CD4-positive, alpha-beta T cell treated with Interleukin-1 beta for 1 hour (primary cell): ENCODE measurements at places on chromosomes 3 and 15.

GRCh38 chr3:52132041-52132440 lies 22.2 kb downstream of the POC1A start:
- no peak for DNase-seq

- no peak for DNase-seq
These were observed 260.1 kb upstream of the PLSCR5 start for GRCh38 chr3:146865175-146865755.

DNA sequence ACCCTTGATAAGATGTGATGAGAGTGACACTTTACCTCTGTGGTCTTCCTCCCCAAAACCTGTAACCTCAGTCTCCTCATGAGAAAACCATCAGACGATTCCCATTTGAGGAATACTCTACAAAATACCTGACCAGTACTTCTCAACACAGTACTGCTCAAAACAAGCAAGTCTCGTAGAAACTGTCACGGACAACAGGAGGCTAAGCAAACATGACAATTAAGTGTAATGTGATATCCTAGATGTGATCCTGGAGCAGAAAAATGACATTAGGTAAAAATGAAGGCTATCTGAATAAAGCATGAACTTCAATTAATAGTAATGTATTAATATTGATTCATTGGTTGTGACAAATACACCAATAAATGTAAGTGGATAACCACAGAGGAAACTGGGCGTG lies 113.6 kb downstream of the CACNA2D3 start:
- no peak for DNase-seq

DNA sequence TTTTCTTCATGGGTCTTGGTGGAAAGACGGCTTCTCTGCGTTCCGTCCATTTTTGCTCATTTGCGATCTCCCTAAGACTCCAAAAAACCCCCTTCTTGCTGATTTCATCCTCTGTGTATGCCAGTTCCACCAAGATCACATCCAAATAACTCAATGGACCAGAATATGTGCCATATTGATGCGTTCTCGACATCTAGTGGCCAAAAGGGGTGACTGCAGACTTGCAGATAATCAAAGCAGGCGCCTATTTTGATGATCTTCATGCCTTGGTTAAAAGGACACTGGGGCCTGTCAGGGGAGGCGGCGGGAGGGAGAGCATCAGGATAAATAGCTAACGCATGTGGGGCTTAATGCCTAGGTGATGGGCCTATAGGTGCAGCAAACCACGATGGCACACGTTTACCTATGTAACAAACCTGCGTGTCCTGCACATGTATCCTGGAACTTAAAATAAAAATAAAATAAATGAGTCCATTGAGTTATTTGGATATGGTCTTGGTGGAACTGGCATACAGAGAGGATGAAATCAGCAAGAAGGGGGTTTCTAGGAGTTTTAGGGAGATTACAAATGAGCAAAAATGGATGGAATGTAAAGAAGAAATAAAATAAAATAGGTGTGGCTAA lies 104.2 kb upstream of the RAD18 start:
- DNase-seq, result peak; percentile 9

DNA sequence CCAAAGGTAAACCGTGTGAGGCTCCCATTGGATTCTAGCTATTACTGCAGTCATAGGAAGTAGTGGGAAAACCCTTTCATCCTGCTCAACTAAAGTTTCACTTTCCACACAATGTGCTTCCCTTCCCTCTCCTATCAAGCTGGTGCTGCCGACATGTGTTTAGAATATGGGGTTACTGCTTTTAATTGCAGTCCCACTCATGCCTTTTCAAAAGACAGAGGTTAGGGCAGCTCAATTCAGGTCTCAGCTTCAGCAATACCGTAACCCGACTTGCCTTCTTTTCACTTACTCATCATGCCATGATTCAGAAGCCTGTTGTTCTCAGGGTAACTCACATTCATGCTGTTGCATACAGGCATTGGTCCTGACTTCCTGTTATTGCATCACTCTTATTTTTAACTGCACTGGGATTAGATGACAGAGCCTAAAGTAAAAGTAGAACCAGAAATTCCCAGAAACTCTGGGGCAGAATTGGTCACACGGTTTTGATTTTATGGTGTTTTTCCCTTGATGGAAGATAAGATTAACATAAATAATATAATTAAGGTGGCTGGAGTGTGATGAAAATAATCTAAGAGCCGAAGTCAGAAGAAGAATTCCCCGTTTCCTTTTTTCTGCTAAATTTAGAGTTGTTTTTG lies 45.7 kb downstream of the C2CD4B start:
- DNase-seq, result peak; percentile 22

- no peak for DNase-seq
These were observed 134.9 kb upstream of the IQSEC1 start for GRCh38 chr3:13207975-13208705.

DNA sequence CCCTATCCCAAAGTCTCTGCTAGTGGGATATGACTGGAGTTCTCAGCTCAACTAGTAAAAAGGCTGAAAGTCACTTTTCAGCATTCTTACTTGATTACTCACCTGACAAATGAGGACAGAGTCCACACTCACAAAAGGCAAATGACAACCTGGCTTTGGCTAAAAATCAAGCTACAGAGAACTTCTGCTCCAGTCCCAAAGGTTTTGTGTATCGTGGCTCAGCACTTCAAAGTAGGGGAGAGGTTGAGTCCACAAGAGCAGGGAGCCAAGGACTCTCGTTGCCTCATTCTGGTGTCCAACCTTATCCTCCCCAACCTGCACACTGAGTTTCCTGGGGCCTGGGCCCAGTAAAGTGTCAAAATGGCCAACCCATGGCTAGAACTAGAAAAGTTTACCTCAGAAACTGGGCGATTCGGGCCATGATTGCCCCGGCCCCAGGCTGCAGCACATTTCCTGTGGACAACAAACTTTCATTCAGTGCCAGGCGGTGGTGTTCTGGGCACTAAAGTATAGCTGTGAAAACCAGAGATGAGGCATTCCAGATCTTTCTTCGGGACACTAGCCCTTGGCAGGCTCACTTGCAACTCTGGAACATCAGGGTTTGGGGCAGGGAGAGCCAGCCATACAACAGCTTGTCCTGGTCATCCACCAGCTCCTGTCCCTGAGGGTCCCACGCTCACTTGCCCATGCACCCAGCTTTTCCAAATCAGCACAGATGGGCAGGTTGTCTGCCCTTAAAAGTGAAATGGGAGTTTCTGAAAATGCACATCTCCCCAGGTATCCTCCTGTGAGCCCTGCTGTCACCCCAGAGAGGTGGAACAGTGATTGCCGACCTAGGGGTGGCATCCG lies 3.1 kb downstream of the ACAA1 start:
- no peak for DNase-seq

GRCh38 chr3:181568248-181568647 lies 143.5 kb upstream of the SOX2 start:
- no peak for DNase-seq

GRCh38 chr3:44833394-44833793 lies 28.3 kb upstream of the TMEM42 start:
- DNase-seq, result no peak

GRCh38 chr3:112829046-112829445 lies 17.6 kb downstream of the CD200R1L start:
- DNase-seq, result no peak

GRCh38 chr15:63365273-63365680 lies 16.4 kb downstream of the CA12 start:
- DNase-seq, result no peak

GRCh38 chr3:11288021-11288491 lies 15.9 kb downstream of the ATG7 start:
- no peak for DNase-seq

- DNase-seq, result no peak
These were observed 402.1 kb downstream of the PDCD6IP start for GRCh38 chr3:34200576-34200975.

DNA sequence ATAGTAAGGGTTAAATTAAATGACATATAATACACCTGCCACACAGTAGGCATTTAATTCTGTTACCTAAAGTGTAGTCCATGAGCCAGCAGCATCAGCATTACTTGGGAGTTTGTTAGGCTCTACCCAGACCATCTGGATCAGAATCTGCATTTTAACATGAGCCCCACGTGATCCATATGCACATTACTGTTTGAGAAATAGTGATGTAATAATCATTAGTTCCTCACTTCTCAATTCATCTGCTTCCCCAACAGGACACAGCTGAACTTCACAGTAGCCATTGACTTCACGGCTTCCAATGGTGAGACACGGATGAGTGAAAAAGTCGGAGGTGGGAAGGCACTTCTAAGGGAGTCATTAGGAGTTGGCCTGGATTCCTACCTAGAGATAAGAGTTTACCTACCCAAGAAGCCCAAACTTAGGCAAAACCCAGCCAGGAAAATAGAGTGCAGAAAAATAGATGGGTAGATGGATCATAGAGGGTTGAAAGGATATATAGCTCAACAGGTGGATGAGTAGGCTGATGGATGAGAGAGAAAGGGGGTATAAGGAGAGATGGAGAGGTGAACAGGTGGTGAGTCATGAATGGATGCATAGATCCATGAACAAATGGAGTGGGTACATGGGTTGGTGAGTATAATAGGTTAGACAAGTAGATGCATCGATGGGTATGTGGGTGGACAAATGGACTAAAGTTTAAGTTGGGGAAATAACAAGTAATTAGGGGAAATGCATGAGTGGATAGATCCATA lies 13.3 kb downstream of the CPNE9 start:
- DNase-seq, result no peak

GRCh38 chr3:178950676-178951075 lies 120.9 kb downstream of the ZMAT3 start:
- no peak for DNase-seq

GRCh38 chr3:59502806-59503205 lies 453.0 kb upstream of the CFAP20DC start:
- DNase-seq, result no peak

DNA sequence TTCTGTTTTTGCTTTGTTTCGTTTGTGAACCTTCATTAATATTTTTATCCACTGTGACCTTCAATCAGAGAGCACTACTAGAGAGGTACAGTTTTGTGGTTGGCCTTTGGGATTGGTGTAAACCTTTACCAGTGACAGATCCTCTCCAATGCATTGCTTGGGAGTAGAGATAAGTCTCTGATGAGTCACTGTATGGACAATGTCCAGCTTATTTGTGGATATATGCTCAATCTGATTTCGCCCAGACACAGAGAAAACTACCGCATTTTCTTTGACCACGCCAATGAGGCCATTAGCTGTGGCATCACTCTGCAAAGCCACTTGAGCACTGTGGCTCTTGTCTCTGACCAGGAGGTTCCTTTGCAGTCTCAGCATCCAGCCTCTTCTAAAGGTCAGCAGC lies 964.7 kb downstream of the TUSC7 start:
- DNase-seq, result no peak

GRCh38 chr3:5022966-5023776 lies 43.9 kb downstream of the BHLHE40 start:
- no peak for DNase-seq

DNA sequence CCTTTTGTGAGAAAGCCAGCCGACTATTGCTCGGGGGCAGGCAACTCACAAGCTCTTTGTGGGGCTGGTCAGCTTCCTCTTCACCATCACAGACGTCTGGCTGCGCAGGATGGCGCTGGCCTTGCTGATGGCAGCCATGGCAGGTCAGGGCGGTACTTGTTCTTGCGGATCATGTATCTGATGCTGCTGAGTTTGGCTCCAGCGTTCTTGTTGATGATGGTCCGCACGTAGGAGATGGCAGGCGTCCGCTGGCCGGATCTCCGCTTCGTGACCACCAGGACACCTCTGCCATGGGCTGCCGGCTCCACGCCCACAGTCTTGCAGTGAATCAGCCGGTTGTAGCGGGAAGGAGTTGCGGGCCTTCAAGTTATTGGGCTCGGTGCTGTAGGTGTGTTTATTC lies 67.9 kb upstream of the SLC7A14 start:
- DNase-seq, result no peak

DNA sequence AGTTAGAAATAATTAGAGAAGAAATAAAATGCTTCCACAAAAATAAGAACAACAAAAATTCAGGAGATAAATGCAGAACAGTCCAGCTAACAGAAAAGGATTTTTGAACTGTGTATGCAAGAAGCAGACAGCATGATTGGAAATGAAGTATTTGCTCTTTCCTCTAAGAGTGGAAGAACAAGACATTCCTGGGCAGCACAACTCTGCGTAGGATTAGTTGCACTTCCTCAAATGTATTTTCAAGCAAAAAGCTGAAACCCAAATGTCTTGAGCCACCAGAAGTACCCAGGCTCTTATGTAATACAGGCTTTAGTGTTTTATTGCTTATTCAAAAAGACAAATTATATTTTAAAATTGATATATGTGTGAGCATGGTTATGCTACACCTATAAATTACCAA lies 127.2 kb downstream of the ZBTB20 start:
- no peak for DNase-seq

GRCh38 chr3:44248152-44248551 lies 6.5 kb downstream of the TOPAZ1 start:
- no peak for DNase-seq

DNA sequence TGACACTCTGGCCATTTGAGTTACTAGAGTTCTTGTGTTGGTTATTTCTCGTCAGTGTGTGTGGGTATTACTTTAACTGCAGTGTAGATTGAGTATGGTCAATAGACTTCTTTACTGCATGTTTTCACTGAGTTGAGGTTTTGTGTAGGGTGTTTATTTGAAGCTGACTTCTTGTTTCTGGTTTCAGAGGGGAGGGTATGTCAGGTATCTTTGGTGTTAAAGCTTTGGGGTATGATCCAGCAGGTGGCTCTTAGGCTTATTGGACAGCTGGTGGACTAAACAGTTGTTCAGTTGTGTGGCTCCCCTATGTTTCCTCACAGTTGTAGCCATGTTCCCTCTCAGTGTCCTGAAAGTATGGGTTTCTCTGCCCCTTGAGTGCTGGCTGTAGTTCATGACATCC lies 72.0 kb downstream of the AKAP13 start:
- DNase-seq, result no peak

DNA sequence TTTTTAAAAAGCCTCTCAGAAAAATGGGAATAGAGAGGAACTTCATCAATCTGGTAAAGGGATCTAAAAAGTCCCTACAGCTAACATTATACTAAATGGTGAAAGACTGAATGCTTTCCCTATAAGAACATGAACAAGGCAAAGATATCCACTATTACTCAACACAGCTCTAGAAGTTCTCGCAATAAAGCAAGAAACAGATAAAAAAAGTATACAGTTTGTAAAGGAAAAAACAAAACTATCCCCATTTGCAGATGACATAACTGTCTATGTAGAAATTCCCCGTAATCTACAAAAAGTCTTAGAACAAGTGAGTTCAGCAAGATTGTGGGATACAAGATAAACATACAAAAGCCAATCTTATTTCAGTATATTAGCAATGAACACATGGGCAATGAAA lies 15.4 kb downstream of the EDC3 start:
- no peak for DNase-seq

DNA sequence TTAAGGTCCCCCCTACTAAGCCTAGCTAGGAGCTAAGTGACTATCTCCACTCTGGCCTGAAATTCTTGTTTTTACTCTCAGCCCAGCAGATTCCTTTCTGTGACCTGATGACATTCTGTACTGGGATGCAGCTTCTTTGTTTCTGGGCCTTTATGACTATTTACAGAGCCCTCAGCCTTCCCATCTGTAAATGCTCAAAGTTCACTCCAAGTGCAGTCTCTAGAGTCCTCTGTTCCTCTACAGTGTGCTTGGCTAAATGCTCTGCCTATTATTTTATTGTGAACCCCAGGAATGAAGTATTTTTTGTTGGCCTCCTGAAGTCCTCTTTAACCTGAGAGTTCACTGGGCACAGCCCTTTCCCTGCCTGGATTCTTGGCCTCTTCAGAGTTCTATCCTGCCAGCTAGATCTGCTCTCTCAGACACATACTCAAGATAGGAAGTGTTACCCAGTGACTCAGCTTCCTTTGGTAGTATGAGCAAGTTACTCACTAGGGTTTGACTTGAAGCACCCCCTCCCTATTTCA lies 278.1 kb upstream of the P2RY1 start:
- no peak for DNase-seq
